ENCODE measurements at places on chromosomes 6 and 20.

- no peak for DNase-seq
Measured at GRCh38 chr20:9126527-9126926, 57.6 kb downstream of the PLCB4 start.

GRCh38 chr6:93727447-93727846, 308.1 kb upstream of the EPHA7 start:
- DNase-seq, result no peak

- no peak for DNase-seq
Measured at GRCh38 chr6:121593011-121593641, 157.7 kb downstream of the GJA1 start.

DNA sequence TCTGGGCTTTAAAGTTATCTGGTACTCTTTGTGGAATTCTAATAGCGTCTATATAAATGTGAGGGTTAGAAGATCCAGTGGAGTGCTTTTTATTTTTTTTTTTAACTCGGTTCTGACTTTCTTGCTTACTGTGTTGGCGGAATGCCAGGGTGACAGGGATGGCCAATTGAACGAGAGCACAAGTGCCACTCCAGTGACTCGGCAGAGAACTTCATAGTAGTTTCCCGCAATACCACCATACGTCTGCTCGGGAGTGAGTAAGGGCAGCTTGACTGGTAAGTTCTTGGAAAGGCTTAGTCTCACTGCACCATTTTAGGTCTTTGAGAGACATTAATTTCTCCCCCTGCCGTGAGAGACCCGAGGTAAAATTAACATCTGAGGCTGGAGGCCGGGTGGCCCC, 49.4 kb upstream of the TULP1 start:
- DNase-seq, result peak; percentile 32

- no peak for DNase-seq
Measured at GRCh38 chr20:60765821-60766403, 486.1 kb upstream of the CDH4 start.

DNA sequence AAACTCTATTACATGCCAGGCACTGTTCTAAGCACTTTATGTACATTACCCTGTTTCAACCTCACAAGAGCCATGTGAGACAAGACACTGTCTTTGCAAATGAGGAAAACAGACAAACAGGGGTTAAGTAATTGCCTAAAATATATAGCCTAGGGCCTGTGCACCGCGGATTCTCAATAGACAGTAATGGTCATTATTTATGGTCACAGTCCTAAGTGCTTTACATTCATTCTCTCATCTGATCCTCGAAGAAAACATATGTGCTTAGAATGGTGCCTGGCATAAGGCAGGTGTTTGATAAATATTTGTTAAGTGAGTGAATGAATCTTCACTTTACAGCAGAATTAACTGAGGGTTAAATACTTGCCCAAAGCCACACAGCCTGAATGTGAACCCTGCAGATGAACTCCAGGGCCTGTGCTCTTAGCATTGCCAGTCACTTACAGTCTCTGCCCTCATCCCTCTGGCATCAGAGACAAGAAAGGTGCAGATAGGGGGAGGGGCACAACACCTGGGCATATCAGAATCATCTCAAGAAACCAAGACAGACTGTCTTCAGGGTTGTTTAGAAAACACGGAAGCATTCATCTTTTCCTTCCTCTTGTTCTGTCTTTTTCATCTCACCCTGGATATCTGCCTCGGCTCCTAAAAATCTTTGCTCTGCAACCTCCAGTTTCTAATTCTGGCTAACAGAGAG, 92.8 kb upstream of the SASH1 start:
- DNase-seq, result no peak

DNA sequence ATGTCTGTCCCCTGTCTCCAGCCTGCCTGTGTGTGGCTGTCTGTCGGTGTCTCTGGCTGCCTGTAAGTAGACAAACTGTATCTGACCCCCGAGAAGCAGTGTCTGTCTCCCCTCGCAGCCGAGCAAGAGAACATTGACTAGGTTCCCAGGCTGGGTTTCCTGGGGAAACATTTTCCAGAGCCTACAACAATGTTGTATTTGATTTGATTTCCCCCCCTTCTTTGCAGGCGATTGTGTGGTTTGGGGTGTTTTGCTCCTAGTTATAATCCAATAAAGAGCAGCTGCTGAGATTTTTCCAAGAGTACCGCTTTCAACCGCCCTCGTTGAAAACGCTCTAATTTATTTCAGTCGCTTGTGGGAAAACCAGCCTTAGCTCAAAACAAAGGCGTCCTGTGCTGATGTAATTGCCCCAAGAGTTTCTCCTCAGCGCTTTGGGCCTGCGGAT, 92.6 kb downstream of the CDC5L start:
- DNase-seq, result no peak

DNA sequence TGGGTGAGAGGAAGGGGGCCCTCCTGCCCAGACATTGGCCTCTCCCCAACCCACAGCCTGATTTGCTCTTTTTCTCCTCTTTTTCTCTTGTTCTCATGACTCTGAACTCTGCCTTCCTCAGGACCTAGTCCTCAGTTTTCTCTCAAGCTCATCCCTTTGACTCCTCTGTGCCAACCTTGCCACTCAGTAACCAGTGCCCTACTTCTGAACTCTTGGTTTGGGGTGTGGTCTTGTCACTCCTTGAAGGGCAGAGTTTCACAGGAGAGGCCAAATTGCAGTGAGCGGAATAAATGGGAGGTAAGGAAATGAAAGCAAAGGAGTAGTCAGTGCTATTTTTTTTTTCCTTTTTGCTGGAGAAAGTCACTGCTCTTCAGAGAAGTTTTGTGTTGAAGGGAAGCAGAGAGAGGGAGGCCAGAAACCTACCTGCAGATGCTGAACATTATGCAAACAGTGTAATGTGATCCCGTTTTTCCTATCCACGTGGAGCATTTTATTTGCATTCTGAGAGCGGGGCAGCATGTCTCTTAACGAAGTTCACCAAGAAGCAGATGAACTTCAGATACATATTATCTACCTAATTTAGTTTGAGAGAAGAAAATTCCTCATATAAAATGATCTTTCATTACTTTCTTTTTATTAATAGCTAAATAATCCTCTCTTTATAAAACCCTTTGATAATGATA, 26.9 kb downstream of the CFAP61 start:
- no peak for DNase-seq

DNA sequence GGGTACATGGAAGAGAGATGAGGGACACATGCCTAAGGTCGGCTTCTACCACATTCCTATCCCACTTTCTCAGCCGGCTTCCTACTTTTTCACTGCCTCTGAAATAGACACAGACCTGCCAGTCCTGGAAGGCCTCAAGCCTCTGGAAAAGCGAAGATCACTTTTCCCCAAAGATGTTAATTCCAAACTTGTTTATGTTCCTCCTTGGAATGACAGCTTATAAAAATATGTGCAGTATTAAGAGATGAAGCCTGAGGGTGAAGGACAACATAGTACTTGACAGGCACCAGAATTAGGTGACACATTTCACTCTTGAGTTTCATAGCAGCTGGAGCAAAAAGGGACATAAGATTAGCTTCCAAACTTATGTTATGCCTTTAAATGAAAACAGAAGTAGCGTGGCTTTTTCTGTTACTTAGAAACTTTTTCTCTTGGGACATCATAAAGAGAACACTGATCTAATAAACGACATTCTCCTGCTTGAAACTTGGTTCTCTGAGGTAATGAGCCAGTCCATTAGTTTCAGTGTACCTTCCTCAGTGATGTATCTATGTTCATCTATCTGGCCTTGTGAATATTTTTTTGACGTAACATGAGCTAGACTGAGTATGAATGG, 25.3 kb downstream of the FOXO3 start:
- no peak for DNase-seq

DNA sequence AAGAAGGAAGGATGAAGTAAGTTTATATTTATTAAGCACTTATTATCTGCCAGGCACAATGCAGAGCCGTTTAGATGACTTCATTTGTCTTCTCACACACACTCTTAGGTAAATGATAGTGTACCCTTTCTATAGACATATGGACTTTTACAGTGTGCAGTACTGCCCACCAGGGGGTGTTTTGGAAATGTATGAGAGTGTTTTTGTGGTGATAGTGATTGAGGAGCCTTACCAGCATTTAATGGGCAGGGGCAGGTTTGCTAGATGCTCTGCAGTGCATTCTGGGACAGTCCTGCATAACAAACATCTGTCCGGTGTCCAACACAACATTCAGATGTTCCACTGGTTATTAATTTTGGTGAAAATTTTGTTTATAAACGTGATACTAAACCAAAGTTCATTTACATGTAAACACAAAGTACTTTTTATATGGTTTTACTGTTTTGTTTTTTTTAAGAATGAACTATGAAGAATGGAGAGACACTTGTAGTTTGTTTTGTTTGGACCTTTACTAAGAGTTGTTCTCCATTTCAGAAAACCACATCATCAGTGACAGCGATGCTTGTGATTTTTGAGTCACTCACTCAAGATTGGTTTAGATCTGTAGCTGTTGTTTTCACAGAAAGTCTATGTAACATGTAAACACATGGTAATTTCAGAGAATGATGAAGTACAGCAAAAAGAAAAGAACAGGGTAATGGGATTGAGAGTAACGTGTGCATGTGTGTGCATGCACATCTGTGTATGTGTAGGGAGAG, 19.9 kb downstream of the KCNS1 start:
- peak; percentile 63 for DNase-seq

DNA sequence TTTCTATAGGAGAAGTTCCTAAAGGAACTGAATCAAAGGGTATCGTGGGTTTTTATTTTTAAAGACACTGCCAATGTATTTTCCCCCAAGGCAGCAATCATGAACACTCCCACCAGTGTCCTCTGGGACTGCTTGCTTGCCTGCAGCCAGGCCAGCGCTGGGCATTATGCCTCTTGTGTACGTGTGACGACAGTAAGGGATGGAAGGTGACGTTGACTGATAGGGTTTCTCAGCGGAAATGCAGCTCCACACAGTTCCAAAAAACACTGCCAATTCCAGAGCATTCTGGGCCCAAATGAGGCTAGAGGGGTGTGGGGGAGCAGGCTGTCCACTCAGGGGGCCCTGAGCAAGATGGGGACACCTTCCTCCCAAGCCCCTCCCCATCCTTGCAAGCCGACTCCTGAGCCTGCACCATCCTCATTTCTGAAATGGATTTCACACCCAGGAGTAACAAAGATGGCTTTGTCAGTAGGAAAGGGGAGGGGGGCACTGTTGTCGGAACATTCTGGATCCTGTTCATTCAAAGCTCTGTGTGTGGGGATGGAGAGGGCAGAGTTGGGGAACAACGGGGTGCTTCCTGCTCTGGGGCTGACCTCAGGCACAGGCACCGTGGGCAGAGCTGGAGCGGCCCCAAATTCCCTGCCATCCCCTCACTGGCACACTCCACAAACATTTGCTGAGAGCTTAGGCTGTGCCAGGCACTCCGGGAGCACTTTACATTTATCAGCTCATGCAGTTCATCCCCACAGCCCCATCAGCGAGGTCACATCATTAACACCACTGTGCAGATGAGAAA, 20.0 kb downstream of the PREX1 start:
- no peak for DNase-seq

DNA sequence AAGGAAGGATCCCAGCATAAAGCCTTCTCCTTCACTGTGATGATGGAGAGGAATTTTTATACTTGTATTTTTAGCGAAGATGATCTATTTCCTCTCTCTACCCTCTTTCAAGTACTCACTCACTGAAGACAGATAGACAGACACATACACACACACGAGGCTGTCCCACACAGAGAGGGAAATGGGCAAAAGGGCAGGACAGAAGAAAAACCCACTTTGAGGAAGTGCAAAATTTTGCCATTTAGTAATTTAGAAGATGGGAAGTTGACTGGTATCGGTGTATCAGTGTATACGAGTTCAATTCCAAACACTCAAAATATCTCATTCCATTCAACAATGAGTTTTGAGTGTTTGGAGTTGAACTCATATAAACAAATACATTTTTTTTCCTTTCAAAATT, 30.9 kb downstream of the HEBP2 start:
- DNase-seq, result no peak

GRCh38 chr6:106974999-106975737, 639 bp upstream of the CD24 start:
- peak; percentile 56 for DNase-seq

DNA sequence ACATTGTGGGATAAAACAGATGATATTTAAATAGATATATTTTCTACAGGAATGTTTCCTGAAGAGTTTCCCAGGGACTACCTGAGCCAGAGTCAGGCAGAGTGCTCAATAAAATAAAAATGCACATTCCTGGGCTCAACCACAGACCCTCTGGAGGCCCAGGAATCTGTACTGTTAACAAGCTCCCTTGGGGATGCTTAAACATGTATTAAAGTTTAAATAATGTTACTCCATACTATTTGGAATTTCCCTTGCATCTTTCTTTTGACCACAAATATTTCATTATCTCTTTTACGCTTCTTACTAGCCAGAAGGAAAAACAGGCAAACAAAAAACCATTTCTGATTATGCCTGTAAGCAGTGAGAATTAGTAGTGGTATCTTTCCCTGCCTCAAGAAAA, 42.3 kb downstream of the GPR63 start:
- no peak for DNase-seq

Measured in ELR (cell line).